ENCODE measurements at places on chromosomes 6 and 20.

- no peak for DNase-seq
Measured at GRCh38 chr6:43310624-43311023, 2.0 kb upstream of the CRIP3 start.

DNA sequence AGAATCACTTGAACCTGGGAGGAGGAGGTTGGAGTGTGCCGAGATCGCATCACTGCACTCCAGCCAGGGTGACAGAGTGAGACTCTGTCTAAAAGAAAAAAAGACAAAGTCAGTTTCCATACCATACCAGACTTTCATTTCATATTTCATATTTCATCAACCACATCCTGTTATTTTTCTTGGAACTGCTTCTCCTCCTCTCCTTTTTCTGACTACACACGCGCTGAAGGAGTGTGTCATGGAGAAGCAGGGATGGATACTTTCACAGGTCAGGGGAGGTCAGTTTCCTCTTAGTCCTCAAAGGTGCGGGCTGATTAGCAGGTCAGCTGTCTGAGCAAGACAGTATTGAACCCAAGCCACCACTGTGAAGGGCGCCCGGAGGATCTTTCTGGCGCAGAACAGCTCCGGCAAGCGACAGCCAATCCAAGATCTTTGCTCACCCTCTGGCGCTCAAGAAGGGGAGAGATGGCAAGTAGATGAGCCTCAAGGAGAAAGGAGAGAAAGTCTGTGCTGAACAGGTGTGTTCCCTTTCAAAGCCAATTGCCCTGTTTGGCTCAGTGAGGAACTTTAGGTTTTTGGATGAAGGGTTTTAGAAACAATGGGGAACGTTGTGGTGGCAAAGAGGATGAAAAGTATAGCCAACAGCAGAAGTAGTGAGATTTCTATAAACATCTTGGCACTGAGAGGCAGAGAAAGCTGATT, 18.9 kb upstream of the SYNJ2 start:
- no peak for DNase-seq

DNA sequence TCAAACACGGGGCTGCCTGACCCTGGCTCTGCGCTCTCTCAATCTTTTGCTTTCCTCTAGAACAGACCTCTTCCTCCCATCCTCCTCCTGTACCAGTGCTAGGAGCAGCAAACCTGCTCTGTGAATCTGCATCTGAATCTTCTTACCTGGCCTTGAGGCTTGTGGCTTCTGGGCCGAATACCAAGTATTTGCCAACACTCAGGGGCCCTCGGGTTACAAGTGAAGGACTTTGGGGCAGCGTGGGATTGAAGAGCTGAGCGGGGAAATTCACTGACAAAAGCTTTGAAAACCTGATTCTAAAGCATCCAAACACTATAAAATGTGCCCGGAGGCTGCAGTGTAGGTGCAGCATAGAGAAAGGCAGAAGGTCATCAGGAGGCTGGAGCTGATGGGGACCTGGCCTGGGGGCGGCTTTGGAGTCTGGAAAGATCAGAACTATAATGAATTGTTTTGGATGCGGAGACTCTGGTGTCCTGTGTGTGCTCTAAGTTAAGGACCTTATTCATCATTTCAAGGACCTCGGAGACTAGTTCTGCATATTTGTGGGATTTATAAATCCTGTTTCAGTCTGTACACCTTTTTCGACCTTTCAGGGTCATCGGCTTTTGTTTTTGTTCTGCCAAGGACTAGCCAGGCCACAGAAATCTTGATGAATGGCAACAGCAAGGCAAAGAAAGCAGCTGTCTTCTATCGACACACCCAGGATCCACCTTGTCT, 16.4 kb upstream of the IGF2R start:
- DNase-seq, result no peak

GRCh38 chr20:32206760-32207625, 550 bp downstream of the PLAGL2 start:
- DNase-seq, result no peak

GRCh38 chr6:168179133-168179532, 100.1 kb upstream of the FRMD1 start:
- DNase-seq, result no peak

- no peak for DNase-seq
Measured at GRCh38 chr6:32607263-32607987, 17.8 kb upstream of the HLA-DRB1 start.

Measured in iPS DF 6.9 (cell line).